Left colon (tissue), 2 donors: ENCODE measurements at places on chromosomes 1 and 21.

DNA sequence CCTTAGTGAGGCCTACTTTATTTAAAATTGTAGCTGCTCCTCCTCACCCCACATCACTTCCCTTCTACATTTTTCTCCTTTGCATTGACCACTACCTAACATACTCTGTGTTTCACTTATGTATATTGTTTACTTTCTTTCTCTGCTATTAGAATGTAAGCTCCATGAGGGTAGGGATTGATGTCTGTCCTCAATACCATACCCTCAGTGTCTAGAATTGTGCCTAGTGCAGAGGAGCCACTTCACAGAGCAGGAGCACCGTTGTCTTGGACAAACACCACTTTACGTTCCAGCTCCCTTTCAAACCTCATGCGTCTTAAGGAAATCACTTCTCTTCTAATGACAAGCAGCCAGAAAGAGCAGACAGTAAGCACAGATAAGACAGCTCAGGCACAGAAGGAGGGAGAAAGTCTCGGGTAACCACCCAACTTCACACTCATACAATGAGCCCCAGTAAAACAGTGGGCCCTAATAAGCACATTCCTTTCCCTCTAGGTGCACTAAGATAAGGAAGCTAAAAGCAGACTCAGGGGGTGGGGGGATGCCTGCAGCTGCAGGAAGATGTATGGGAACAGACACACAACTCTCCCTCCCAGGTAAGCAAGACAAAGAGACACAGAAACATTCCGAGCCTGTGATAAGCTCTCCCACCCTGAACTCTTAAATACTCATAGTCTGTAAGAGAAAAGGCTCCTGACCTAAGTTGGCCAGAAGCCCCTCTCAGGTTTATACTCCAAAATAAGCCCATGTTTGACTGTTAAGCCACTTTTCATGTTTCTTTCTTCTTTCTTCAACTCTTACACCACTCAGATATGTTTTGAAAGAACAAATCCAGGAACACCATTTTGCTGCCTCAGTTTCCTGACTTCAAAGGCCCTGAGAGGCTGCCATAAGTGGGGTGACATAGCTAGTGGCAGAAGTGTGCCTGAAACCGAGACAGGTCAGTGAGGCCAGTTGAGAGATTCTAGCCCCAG is 7.1 kb upstream of the PLEKHM2 start:
- no peak for DNase-seq

- DNase-seq: no peak
Observed at GRCh38 chr1:207745839-207746767, 5.8 kb upstream of the CD46 start.

- DNase-seq: peak; percentile 61
Observed at GRCh38 chr1:156677616-156678596, 699 bp upstream of the NES start.

DNA sequence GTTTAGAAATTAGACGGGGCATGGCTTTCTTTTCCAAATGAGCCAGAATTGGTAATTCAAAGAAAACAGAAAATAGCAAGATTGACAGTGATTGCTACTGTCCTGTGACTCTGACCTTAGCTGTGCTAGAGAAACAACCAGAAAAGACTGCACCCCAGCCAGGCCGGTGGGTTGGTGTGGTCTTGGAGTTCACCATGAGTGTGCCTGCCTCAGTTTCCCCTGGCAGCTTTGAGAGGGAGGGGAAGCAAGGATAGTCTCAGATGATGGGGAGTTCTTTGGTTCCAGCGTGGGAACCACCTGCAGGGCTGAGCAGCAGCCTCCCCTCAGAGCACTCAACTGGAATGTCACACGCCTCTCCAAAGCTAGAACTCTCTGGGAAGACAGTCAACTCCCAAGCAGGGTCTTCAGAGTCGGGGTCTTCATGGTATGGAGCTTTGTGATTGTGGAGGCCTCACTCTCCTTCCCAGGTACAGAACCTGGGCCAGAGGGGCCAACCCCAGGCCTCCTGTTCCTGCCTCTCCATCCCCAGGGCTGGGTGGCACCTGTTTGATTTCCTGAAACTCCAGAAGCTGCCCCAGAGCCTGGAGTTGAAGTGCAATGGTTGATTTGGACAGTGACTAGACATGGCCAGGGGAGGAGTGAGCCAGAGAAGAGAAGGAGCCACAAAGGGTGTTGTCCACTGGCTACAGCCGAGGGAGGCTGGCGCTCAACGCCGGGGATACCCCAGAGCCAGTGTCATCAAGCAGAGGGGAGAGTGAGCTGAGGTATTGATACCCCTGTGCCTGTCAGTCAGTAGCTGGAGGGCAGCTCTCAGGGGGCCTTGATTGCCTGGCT is 35.7 kb downstream of the SIM2 start:
- no peak for DNase-seq

DNA sequence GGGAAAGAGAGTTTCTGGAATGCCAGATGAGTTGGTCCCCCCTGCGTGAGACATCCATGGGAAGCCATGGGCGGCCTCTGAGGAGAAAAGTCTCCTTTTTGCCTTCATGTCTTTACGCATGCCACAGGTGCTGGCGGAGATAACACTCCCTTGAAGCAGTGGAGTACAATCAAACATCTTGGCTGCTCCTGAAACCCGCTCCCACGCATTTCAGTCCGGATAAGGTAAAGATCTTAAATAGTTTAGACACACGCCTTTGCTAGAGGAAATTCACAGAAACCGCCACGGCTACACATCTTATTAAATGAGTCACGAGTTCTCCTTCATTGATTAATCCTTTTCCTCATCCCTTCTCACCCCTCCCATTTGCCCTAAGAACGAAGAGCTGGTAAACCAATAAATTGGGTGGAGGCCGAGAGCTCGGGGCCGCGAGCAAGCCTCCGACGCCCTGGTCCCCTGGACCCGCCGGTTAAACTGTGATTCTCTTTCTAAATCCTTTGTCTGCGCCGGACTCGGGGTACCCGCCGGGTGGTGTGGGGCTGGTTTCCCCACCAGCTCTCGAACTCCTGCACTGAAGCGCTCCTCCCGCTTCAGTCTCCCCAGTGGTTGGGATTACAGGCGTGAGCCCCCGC is 6.6 kb upstream of the ZNF669 start:
- DNase-seq: peak; percentile 25

DNA sequence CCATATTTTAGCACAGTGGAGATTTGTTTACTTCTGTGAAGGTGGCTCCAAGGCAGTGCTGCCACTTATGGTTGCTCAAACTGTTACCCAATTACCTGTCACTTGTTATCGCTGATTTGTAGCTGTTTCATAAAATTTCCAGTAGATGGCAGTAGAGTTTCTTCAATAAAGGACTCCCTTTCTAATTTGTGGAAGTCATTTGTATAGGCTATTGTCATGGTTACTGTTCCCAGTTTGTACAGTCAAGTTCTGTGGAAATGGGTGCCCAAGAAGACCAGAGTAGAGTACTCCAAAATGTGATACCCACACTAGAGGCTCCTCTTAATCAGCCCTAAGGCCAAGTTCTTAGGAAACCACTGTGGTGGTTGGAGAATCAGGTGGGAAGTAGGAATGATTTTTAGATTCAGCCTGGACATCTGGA is 186.1 kb downstream of the CLEC20A start:
- DNase-seq: no peak

DNA sequence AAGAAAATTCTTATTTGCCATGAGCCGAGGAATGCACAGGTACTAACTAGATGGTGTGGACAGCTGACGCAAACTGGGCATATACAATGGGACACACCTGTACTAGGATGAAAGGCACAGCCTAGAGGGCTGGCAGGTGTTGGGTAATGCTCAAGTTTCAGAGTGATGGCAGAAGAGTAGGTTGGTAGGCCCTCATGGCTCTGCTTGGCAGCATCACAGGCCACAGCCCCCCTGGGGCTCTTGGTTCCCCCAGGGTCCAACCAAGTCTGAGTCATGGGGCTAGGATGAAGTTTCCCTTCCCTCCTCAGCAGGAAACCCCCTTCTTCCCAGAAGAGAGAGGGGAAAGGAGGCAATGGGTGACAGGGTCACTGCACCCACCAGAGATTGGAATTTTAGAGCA is 35.2 kb downstream of the SPEN start:
- DNase-seq: no peak

DNA sequence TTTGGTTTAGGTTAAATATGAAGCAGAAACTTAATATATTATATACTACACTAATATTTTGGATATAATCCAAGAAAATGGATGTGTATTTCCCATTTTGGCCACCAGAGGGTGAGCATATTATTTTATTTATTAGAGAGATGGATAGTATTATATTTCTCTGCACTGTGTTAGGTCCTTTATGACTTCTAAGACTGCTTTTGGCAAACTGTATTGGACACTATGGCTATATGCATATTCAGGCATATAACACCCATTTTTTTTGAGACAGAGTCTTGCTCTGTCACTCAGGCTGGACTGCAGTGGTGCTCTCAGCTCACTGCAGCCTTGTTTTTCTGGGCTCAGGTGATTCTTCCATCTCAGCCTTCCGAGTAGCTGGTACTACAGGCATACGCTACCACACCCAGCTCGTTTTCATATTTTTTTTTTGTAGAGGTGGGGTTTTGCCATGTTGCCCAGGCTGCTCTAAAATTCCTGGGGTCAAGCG is 17.8 kb upstream of the PGM1 start:
- DNase-seq: no peak

- no peak for DNase-seq
Observed at GRCh38 chr1:106798991-106799390, 257.5 kb upstream of the PRMT6 start.

DNA sequence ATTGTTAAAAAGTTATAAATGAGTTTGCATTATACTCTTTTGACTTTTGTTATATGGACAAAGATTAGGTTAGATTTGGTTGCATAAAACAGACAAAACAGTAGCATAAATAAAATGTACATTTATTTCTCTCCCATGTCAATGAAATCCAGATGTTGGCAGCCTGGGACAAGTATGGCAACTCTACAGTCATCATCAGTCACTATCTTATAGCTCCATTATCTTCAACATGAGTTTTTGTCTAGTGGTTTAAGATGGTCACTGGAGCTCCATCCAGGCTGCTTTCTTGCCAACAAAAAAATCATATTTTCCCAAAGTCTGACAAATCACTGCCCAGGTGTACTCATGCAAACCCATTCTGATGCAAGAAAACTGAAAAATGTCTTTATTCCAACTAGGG is 83.8 kb downstream of the CD58 start:
- DNase-seq: no peak

DNA sequence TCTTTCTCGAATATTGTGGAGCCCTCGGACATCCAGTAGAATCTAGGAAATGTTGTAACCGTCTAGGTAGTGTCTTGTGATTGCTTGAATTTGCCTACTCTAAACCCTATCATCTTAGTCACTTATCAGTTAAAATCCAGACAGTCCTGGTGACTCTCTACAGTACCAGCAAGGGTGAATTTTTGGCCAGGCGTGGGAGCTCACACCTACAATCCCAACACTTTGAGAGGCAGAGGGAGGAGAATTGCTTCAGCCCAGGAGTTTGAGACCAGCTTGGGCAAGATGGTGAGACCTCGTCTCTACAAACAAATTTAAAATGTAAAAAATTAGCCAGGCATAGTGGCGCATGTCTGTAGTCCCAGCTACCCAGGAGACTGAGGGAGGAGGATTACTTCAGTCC is 230.9 kb downstream of the CHRM3 start:
- DNase-seq: no peak

DNA sequence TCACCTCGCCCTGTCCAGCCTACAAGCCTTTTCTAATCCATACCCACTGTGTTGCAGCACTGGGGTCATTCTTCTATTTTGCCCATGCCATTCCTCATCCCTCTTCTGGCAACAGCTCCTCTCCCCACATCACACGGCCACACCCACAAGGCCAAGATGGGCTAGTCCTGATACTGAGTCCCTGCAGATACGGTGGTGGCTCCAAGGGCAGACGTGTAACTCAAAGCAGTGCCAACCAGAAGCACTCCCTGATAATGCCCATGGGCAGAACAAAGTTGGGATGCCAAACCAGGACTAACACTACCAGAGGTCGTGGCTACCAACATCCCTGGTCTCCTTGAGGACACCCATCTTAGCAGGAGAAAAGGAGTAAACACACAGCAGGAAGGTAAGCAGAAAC is 64.8 kb downstream of the APP start:
- no peak for DNase-seq

DNA sequence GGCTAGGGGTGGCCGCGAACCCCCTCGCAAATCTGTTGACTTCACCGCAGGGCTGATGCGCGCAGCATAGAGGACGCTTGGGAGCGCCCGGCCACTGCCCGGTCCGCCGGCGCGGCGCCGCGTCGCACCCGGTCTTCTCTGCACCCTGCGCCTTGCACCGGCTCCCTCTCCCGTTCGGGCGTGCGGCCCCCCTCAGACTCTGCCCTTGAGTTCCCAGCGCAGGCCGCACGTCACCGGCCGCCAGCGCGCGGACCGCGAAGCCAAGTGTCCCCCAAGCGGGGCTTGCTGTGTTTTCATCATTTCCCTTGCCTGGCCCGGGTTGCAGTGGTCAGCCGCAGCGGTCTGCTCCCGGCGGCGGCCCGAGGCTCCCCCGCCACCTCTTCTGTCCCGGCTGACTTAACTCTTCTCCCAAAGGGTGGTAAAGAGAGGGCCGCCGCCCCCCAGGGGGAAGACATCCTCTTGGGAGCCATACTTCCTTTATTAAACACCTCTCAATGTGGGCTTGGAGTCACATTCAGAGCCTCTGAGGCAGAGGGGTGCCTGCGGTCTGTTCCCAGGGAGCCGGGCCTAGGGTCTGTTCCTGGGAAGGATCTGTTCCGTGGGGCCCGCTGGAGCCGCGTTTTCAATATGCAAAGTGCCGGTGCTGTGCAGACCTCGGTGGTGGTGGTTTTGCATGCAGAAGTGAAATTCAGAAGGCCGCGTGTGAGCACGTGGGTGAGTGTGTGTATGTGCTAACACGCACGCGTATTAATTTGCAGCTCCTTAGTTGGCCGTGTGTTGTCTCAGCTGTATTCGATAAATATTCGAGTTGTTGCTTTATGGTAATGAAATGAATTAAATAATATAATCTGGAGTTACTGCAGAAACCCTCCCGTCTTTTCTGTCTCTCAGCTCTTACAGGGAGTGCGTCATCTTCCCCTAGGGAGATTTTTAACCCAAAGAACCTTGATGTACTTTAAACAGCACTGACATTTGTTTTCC is 17.6 kb downstream of the PBX1 start:
- peak; percentile 33 for DNase-seq

DNA sequence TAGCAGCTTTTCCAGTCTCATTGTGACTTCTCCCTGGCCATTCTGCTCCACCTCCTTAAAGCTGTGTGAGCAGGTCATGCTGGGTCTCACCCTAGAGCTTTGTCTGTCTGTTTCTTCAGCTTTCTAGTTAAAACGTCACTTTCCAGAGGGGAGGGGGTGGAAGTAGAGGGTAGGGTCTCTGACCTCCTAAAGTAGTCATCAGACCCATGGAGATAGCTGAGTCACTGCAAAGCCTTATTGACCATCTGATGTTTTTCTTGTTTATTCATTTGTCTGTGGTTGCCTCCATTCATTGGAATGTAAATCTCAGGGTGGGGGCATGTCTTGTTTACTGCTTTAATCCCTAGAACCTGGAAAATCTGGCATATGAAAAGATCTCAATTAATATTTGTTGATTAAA is 52.7 kb downstream of the ELF3 start:
- DNase-seq: no peak

- no peak for DNase-seq
Observed at GRCh38 chr1:24383381-24383940, 30.1 kb downstream of the STPG1 start.

GRCh38 chr21:37982496-37983318 is 66.5 kb upstream of the KCNJ6 start:
- no peak for DNase-seq
